Breast epithelium (tissue), 4 donors: ENCODE measurements at places on chromosomes 12 and 14. TPM values are rescaled to one million over a fixed set of nuclear protein-coding genes. Genes with fewer than 3 reads are reported as not detected.

- DNase-seq = no peak
Observed at GRCh38 chr14:22583994-22584393, 5.0 kb downstream of the DAD1 start.

Gene NEUROD4
- total RNA-seq = not detected

GRCh38 chr12:80107221-80107620 is 7.9 kb downstream of the OTOGL start:
- DNase-seq = no peak

Gene SMIM41
- total RNA-seq = not detected

- no peak for DNase-seq
Observed at GRCh38 chr12:21138016-21138415, 7.0 kb downstream of the SLCO1B1 start.

DNA sequence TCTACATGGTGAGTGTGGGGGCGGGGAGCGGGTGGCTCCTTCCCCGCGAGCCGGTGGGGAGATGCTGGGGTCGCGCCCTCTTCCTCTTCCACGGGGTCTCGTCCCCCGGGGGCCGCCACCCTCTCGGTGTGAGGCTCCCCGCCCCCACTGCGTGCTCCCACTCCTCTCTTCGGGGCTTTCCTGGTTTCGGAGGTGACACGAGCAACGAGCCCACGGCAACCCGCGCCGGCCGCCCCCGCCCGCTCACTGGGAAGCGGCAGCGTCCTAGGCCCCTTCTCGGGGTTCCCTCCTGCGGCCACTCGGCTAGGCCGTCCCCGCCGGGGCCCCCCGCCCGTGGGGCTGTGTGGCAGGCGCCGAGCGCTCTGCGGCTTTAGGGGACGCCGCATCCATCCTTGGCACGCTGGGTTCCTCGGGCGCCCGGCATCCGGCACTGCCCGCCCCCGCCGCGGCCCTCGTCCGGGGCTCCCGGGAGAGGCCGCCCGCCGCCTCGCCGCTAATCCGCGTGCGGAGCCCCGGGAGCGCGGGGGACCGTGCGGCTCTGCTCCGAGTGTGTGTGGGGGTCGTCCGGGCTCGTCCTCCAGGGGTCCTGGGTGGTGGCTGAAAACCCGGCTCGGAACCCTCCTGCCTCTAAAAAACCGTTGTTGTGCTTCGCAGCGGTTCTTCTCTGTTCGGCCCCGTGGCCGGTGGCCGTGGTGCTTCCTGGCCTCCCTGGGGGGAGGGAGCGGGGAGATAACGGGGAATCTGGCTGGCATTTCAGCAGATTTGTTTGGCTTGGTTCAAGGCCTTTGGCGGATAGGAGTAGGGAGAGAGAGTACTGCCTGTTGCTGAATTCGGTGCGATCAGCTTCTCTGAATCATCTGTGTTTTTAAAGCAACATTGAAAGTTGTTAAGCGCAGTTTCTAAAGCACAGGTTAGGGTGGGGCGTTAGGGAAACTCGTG is 1.0 kb downstream of the PCNX1 start:
- no peak for DNase-seq
